ENCODE measurements at places on chromosomes 2 and 18.

DNA sequence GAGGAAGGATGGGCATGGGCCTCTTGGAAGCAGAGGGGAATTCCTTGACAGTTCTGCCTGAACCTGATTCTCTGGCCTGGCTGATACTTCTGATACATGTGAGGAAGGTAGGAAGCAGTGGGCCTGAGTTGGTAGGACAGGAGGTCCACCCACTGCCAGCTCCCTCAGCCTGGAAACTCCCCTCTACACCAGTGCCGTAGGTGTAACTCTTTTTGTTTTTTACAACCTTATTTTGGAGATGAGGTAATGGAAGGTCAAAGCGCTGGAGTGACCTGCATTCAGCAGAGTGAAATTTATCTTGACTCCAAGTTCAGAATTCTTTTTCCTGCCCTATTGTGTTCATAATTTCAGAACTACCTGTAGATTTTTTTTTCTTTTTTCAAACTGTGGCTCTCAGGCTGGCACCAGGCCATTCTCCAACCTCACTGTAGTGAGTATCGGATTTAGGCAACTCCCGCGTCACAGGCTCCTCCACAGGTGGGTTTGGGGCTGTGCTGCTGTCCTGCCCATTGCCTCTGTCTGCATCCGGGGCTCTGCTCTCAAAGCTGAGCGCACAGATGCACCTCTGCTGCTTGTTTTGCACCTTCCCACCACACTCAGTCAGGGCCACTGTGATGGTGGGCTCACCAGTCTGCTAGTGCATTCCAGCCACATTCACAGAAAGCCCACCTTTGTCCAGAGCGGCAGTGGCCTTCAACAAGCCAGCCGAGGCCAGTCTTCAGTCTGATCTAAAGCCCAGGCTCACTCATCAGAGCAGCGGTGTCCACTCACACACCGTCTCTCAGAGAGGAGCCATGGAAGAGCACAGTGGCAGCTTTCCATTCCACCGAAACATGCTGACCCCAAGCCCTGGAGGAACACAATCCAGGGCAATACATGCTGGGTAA lies 87.2 kb downstream of the UXS1 start:
- DNase-seq: no peak

DNA sequence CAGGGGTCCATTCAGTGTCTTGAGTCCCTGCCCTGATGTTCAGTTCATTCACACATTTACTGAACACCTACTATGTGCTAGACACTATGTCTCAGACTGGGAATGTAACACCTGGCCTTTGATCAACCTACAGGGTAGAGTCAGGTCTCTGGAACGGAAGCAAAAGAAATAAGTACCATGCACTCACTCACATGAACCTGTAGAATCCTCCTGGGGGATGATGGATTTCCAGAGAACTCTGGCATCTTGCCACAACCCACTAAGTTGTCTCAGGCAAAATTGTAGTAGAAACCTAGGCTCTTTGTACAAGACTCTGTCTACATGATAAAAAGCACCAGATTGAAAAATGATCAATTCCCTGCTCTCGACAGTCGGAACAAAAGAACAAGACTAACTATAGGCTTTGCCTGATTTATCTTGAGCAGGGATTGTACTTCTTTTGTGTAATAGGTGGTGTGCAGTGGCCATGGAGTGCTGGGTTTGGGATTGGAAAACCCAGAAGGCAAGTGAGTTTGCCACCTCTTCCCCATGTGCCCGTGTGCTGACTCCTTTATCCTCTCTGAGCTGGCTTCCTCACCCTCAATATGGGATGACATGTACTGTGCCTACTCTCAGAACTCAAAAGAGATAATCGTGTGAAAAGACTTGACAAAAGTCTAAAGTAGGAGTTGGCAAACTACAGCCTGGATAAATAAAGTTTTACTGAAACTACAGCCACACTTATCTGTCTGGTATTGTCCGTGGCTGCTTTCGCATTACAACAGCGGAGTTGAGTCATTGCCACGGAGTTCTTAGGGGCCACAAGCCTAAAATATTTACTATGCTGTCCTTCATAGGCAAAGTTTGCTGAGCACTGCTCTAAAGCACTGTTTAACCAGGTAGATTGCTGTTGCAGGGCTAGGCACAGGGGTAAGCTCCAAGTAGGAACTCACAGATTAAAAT lies 4.4 kb downstream of the CAPN14 start:
- DNase-seq: no peak

- no peak for DNase-seq
These were observed 270.2 kb upstream of the SIX3 start for GRCh38 chr2:44671276-44671675.

GRCh38 chr2:129813404-129813803 lies 166.1 kb upstream of the RAB6C start:
- DNase-seq: no peak

GRCh38 chr2:10594481-10594880 lies 95.3 kb downstream of the NOL10 start:
- DNase-seq: no peak

DNA sequence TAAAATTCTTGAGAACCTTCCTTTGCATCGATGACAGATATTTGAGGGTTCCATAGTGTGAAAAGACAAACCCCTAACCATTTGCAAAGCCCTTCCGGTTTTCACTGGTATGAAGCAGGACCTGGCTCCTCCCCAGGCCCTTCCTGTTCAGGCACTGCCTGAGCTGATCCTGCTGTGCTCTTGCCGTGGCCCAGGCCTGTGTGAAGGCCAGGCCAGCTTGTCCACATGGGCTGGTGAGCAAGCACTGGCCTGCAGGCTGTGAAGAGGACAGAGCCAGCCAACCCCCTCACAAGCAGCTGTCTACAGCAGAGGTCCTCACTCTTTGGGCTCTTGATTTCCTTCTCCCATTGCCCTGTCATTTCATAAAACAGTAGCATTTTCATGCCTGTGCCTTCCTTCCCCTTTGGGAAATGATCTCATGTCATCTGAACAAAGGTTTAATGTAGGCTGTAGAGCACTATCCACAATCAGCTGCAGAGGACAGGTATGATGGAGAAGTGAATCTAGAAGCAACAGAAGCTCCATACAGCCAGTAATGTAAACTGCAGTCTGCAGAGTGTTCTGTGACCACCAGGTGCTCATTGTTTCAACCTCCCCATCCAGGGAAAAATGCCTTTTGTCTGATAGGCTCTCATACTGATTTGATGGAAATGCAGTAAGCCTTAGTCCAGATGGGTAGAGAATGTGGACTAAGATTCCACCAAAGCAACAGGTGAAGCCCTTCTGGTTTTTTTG lies 19.8 kb downstream of the MPHOSPH10 start:
- DNase-seq: no peak

DNA sequence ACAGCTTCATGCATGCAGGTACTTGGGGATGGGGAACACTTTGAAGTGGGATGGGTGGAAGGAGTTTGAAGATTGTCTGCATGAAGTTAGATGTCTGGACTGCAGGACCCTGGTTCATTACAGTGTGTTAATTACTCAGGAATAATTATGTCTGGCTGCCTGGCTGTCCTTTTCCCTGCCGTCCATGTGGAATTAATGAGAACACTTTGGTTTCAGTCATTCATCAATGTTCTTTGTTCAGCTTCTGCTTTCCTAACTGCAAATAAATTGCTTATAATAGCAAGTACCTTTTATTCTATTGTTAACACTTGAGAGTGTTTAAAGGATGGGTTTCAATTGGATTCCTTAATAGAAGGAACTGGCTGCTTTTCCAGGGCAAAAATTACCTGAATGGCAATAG lies 35.8 kb downstream of the MTCL1 start:
- no peak for DNase-seq

DNA sequence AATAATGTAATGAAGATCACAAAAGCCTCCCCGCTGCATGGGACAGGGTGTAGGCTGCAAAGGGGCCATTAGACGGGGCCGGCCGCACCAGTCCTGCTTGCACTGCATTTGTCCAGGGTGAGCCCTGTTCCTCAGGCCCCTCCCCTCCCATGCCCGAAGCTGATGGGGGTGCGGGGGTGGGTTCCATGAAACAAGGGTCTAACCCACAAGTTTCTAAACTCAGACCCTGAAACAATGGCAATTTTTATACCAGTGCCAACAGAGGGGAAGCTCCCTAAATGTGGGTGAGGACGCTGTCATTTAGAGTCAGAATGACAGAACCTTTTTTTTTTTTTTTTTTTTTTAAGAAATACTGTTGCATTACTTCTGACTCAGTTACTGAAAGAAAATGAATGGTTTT lies 39.7 kb downstream of the HS6ST1 start:
- DNase-seq: no peak

DNA sequence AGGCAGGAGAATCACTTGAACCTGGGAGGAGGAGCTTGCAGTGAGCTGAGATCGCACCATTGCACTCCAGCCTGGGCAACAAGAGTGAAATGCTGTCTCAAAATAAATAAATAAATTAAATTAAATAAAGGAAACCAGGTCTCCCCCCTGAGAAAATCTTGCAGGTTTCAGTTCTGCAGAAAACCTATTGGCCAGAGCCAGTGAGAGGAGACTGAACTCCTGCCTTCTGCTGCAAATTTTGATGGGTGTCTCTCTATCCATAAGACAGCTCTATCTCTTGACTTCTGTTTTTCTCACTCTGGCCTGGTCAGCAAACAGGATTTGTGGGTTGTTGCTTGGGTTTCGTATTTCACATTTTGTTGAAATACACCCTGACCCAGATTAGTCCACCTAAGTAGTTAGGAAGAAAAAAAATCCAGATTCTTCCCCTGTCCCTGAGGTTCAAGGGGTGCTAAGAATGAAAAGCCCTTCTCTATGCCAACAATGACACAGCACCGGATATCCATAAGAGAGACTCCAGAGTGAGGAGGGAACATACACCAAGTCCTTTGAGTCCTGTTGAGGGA lies 86.7 kb upstream of the MAP4K4 start:
- DNase-seq: no peak

DNA sequence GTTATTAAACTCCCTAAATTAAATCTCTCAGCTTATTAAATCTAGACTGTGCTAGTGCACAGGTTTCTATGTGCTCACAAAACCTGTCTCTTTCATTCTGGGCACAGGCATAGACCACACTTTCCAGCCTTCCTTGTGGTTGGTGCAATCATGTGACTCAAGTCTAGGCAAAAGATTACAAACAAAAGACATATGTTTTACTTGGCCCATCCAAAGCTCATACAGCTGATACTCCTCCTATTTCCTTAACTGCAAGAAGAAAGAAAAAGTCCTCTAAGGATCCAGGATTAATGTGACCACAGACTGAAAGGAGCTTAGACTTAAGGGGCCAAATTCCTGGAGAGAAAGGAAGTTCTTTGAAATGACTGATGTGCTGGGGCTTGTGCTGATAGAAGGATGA lies 731.3 kb upstream of the RAB6C start:
- DNase-seq: no peak

DNA sequence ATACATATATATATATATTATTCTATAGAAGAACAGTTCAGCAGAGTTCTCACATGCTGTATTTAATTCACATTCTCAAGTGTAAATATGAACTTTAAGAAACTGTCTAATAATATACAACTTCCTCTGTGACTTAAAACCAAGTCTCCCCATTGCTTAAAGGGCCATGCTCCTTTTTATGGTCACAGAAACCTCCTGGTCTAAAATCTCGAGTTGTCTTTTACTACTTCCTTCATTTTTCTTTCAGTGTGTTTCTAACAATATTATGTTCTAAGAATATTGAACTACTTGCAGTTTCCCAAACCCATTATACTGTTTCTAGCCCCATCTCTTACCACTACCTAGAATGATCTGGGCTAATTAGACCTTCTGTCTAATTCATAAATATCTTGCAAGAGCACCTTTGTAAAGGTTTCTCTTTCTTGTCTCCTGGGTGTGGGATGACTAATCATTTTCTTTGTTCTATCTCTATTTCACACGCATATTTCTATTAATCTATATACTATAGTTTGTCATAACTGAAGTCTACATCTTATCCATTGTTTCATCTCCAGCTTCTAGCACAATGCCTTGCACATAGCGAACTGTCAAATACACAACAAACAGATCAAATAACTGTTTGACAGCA lies 48.8 kb downstream of the ERBB4 start:
- no peak for DNase-seq

DNA sequence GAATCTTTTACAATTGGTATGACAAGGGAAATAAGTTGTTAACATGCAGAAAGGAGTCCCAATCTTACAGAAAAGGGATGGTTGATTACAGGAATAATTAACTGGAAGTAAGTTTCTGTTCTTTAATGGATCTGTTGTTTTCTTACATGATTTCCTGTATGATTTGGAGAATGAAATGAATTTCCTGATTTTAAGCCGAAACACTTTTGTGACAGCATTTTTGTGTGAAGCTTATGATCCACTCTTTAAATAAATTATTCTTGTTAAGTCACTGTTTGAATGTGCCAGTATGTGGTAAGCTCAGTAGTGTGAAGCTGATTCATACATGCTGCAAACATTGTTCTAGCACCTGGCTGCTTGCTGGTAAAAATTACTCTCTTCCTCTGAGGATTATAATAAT lies 516.2 kb downstream of the DCDC2C start:
- no peak for DNase-seq

- DNase-seq: no peak
These were observed 64.0 kb downstream of the BOLA3 start for GRCh38 chr2:74083750-74084149.

GRCh38 chr2:234980451-234981187 lies 28.8 kb downstream of the SH3BP4 start:
- DNase-seq: no peak

DNA sequence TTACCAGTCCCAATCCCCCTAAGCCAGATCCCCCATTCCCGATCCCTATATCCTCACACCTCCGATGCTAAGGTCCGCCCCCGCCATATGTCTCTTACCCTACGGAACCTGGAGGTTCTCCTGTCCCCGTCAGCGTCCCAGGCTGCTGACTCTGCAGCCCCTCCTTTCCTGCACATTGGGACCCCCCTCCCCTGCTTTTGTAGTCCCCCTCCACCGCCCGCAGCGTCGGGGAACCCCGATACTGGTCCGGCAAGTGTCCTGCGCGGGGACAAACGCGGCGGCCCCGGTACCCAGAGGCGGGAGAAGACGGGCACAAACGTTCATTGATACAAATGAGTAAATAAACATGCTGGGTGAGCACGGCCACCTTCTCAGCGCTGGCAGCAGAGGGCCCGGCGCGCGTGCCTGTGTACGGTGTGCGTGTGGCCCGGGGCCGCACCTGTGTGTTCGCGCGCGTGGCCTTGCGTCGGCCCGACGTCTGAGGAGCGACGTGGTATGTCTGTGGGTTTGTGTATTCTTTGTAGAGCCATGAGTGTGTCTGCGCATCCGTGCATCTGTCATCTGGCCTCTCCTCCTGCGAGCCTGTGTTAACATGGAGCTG lies 2.0 kb upstream of the CYP26B1 start:
- peak; percentile 46 for DNase-seq

DNA sequence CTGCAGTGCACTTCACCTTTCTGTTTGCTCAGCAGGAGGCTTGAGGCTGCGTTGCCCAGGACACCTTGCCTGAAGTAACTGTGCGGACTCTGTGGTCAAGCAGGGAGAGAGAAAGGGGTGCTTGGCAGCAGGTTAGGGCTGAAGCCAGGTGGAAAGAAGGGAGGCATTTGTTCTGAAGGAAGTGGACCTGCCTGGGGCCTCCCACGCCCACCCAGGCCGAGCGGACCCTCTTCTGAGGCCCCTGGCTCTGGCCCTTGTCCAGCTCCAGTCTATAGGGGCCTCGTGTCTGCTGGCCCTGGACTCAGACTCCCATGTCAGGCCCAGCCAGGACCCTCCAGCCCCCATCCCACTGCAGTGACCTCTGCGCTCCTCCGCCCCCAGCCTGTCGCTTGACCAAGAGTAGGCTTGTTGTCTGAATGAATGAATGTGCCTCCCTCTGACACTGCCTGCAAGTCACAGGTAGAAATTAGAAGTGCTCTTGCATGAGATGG lies 2.5 kb downstream of the SNED1 start:
- peak; percentile 9 for DNase-seq

All from activated T-cell treated with anti-CD3 and anti-CD28 coated beads, Interleukin-2, amount 50 U/mL, for 48 hours (primary cell).